ENCODE measurements at places on chromosomes 12 and 14.

DNA sequence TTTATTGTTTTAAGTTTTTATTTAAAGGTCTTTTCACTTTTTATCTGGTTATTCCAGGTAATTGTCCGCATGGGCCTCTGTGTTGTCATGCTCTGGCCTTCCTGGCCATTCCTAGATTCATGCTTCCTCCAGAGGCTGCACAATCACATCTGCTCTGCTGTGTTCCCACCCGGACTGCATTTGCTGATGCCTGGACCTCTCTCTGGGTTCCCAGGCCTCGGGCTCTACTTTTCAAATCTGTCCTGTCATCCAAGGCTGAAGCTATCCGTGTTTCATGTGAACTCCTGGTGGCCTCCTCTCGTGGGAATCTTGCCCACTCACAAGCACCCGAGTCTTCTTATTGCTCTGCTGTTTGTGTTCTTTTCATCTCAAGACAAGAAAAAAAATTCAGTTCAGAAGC is 16.1 kb upstream of the VDR start:
- no peak for DNase-seq

- DNase-seq: no peak
These were observed 75.0 kb downstream of the FAR2 start for GRCh38 chr12:29223956-29224543.

GRCh38 chr12:82746668-82747067 is 60.0 kb downstream of the TMTC2 start:
- no peak for DNase-seq

- DNase-seq: peak; percentile 9
These were observed 96.8 kb upstream of the DIO3 start for GRCh38 chr14:101464310-101464983.

DNA sequence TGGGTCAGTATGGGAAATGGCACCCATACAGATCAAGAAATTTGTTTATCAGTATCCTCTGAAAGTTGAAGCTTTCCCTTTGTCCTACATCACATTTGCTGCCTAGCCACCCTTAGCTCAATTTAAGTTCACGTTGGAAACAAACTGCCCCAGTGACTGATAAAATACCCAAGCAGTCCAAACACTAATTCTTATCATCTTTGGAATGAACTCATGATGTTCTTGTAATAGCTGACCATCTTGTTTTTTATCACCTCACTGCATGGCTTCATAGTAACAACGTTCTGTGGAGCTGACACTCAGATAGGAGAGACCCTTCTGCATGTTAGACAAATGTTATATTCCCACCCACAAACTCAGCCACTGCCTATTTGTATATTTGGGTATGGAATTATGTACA is 93.4 kb downstream of the GPR135 start:
- no peak for DNase-seq

DNA sequence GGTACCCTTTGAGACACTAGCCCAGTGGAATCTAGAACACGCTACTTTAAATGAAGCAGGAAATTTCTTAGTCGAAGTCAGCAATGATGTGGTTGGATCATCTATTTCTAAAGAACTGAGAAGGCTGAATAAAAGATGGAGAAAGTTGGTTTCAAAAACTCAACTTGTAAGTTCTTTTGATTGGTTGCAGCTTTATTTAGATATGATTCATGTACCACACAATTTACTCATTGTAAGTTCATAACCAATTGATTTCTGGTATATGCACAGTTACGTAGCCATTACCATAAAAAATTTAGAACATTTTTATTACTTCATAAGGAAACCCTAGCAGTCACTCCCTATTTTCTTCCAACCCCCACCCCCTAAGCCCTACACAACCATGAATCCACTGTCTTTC is 129.8 kb downstream of the SYNE2 start:
- no peak for DNase-seq

- DNase-seq: no peak
These were observed 954 bp upstream of the SLC39A2 start for GRCh38 chr14:20998139-20998538.

DNA sequence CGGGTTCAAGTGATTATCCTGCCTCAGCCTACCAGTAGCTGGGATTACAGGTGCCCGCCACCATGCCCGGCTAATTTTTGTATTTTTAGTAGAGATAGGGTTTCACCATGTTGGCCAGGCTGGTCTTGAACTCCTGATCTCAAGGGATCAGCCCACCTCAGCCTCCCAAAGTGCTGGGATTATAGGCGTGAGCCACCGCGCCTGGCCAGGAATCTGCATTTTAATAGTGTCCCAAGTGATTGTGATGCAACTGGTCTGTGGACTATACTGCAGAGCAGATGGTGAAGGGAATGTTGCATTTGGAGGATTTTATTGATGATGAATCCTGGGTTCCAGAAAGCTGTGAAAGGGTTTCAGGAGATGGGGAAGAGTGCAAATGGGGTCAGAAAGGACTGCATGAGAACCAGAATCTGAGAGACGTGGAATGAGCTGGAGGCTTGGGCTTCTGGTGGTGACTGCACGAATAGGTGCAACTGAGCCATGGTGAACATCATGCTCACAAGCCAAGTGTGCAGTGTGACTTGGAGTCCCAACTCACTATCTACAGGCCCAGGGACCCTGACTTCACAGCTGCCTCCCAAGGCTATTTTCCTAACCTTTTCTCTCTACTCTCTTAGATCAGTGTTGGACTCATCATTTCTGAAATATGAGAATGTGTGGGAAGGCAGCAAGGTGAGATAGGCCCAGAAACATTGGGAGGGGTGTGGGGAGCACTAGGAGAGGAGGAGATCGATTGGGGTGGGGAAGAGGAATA is 4.5 kb downstream of the RPS26 start:
- DNase-seq: no peak

DNA sequence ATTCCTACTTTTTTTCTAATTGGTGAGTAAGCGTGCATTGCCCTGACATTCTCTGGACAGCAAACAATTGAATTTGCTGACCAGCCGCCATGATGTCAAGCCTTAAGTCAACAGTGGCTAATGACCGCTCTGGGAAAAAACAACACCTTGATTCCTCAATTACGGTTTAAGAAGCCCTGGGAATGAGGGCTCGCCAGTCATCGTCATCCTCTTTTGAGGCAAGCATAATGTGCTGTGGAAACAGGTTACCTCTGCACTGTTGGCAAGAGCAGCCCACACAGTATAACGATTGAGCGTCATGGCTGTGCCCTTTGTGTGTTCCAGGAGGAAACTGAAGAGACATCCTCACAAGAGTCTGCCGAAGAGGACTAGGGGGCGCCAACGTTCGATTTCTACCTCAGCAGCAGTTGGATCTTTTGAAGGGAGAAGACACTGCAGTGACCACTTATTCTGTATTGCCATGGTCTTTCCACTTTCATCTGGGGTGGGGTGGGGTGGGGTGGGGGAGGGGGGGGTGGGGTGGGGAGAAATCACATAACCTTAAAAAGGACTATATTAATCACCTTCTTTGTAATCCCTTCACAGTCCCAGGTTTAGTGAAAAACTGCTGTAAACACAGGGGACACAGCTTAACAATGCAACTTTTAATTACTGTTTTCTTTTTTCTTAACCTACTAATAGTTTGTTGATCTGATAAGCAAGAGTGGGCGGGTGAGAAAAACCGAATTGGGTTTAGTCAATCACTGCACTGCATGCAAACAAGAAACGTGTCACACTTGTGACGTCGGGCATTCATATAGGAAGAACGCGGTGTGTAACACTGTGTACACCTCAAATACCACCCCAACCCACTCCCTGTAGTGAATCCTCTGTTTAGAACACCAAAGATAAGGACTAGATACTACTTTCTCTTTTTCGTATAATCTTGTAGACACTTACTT is 138.9 kb downstream of the HMGA2 start:
- no peak for DNase-seq

DNA sequence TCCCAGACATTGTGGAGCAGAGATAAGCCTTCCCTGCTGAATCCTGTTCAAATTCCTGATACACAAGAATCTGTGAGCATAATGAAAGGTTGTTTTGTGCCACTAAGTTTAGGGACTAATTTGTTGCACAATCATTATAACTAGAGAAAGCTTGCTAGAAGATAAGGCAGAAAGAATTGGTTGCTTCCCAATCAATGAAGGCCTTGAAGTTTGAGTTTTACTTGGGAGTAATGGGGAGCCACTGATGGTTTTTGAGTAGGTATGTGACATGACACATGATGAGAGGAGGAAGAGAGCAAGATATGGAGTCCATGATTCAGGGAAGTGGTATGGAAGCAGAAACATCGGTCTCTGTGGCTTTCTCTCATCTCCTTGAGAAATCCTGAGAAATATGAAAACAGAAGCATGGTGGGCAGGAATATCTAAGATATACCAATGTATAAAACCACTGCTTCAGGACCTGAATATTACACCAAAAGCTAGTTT is 13.3 kb upstream of the TCP11L2 start:
- no peak for DNase-seq

DNA sequence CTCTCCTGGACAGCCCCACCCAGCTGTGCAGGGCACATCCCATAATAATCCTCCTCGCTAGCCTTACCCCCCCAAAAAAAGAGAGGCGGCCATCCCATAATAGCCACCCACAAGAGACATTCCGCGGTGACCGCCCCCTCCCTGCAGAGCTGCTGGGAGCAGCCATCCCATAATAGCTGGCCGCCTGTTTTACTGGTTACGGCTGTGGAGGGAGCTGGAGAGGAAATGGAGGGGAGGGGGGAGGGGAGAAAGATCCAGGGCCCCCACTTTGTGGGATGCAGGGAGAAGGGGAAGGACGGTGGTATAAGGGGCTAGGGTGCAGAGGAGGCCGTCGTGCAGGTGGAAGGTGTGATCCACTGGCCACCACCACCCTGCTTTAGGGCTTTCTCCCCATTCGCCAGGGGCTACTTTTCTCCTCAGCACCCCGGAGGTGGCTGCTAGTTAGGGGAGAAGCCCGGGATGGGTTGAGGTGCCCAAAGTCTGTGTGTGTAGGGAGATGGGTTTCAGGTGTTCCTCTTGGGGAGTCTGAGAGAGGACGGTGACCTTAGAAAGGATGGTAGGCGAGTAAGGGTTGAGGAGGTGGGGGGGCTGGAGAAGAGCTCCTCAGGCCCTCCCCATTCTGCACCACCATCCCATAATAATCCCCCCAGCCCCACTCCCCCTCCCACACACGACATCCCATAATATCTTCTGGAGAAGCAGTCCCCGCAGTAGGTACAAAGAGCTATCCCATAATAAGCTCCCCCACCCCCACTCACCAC is 6.0 kb upstream of the CHD4 start:
- no peak for DNase-seq

DNA sequence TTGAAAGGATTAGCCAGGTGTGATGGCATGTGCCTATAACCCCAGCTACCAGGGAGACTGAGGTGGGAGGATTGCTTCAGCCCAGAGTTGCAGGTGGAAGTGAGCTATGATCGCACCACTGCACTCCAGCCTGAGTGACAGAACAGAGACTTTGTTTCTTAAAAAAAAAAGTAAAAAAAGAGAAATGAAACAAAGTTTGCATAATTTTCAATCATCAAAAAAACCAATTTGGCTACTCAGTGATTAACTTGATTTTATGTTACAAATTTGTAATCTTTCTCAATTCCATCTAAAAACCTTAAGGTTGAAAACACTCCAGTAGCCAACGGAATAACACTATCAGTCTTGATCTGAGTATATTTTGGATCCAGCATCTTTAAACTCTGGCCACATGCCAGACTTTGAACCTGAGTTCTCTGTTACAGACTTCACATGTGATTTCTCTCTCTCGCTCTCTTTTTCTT is 12.6 kb upstream of the DENND5B start:
- DNase-seq: no peak

DNA sequence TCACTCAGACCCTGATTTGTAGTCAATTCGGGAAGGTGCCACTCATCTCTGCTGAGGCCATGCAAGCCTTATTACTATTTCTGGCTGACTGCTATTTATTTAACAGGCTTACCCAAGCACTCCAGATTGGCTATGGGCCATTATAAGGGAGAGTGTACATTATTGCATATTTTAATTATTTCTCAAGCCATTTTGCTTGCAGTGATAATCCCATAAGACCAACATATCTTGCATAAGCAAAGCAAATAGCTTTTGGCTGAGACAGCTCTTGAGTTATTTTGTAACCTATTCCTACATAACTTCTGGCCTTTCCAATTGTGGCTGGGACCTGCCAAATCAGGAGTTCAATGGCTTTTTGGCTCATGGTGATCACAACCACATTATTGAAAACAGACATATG is 509.6 kb upstream of the USP15 start:
- no peak for DNase-seq

DNA sequence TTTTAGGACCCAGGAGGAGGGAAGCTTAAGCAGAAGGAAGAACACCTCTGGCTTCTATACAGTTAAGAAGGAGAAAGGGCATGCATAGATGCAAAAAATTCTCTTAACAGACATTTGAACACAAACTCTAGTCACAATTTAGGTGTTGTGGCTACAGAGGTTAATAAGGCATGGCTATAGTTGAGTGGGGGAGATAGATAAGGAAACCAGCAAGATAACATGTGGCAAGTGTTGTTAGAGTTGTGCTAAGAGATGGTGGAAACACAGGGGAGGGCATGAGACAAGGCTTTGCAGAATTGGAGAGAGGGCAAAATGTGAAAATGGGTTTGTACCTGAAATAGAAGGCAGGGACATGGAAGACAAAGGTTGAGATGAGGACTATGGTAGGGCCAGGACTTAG is 88.9 kb downstream of the MSRB3 start:
- no peak for DNase-seq

- DNase-seq: no peak
These were observed 42.4 kb downstream of the MDM2 start for GRCh38 chr12:68850390-68850789.

DNA sequence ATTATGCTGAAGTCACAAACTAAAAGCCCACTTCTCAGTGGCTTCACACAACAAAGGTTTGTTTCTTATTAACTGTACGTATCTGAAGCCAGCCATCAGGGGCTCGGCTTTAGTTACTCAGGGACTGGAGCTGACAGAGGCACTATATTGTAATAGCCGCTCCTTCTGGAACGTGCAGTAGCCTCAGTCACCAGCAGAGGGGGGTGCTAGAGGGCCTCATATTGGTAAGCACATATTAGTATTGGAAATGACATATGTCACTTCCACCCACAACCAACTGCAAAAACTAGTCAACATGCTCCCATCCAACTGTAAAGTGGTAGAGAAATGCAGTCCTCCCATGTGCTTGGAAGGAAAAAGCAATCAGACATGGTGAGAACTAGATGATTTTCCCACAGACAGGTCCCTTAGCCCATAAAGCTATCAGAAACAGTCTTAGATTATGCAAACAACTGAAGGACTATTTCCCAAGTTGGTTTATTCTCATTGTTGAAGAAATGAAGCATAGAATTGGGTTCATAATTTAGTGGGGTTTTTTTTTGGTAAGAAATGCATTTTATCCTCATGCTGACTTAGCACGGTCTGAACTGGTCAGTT is 183.6 kb upstream of the G2E3 start:
- peak; percentile 44 for DNase-seq

GRCh38 chr14:105490267-105490571 is 827 bp upstream of the TEDC1 start:
- no peak for DNase-seq
